ENCODE measurements at places on chromosomes 2 and 18.

DNA sequence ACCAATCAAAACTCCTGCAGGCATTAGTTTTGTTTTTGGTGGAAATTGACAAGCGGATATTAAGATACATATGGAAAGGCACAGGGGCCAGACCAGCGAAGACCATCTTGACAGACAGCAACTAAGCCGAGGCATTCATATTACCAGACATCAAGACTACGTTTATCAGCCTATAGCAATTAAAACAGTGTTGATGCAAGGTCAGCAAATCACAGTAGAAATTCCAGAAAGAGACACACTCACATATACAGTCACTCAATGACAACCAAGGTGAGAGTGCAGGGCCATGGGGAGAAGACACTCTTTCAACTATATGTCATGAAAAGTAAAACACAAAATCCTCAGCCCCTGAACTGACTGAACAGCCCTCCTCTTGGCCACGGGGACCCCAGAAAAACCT lies 164.6 kb downstream of the TPO start:
- no peak for DNase-seq

DNA sequence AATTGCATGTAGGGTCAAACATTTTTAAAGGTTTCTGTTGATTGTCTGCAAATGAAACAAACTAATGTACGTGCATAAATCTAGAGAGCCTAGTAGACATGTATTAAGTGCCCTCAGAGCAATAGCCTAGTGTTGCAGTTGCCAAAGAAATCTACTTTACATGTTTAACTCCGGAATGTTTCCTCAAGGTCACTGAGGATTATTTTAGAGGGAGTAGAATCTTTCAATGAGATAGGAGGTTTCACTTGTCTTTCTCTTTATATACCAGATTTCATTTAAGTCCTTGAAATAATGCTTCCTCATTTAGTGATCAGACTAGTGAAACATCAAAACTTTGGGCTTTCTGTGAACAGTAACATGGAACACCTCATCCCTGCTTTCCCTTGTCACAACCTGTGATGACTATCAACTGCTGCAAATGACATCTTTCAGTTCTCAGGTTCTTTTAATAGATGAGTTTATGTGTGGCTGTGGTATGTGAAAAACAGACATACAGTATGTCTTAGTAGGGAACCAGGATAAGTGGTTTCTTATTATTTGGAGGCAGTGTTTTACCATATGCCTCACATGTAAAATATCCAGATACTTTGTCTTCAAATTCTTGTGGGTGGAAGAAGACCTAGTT lies 5.5 kb downstream of the UBE2E3 start:
- DNase-seq = no peak

GRCh38 chr2:119718501-119719260 lies 39.7 kb downstream of the TMEM177 start:
- no peak for DNase-seq

GRCh38 chr2:231780123-231780908 lies 766 bp downstream of the PDE6D start:
- peak; percentile 43 for DNase-seq

GRCh38 chr2:235291461-235291860 lies 202.4 kb upstream of the AGAP1 start:
- DNase-seq = no peak

DNA sequence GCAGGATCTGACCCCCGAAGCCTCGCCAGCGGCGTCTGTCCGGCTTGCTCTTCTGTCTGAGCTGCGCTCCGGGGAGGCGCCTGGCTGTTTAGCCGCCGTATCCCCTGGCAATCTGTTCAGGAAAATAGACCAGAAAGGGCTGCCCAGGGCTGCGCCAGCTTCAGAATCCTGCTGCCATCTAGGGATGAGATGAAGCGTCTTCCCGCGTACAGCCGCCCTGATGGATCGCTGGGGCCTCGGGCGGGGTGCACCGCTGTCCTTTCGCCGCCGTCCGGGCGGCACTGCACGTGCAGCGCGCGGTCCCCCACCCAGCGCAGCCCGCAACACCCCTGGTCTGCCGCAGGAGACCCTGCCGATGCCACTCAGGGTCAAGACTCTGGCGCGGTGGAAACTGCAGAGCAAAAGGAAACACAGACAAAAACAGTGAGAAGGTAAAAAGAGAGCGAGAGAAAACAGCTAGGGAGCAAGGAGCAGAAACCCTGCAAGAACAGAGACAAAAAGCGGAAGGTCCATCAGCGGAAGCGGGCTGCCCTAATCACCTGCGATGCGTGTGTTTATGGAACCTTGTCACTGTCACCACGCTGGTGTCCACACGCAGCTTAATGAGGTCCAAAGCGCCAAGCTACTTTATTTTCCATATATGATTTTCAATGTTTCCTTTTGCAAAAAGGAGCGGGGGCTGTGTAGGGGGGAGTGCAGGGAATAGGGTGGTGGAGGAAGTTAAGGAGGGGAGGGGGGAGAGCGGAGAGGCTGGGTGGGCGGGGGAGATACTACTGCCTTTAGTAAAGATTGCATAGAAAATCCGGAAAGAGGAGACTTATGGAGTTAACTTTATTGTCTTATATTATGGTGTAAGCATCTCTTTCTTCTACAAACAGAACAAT lies 2113.3 kb upstream of the PIK3C3 start:
- DNase-seq = peak; percentile 92

DNA sequence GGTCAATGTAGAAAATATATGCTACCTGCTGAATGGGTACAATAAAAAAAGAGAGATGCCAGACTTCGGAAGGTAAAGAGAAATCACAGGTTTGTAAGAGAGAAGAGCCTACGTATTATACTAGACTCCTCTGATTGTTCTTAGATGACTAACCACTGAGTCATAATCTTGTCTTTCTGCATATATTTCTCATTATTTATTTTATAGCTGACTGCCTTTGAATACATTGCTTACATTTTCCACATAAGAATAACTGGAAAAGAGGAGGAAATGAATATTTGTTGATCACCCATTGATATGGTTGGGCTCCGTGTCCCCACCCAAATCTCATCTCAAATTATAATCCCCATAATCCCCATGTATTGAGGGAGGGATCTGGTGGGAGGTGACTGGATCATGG lies 90.3 kb upstream of the RAB27B start:
- DNase-seq = peak; percentile 67

GRCh38 chr18:22848615-22849014 lies 84.5 kb upstream of the RBBP8 start:
- DNase-seq = peak; percentile 89

GRCh38 chr2:144830543-144830942 lies 310.6 kb upstream of the ZEB2 start:
- DNase-seq = peak; percentile 12

DNA sequence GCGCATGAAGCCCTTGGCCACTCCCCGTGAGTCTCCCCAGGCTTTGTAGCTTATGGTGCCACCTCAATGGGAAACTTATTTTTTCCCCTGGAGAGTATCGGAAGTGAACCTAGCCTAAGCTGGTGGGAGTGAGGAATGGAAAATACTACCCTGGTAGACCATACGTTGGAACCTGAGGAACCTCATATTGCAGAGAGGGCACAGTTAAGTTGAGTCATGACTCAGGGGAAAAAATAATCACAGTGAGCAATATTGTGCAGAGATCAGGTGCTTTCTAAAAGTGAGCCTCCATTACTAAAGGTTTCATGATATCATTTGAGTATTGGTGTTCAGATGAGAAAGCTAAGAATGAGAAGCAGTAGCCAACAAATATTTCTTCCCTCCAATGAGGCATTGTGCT lies 360.5 kb upstream of the NT5C1B start:
- DNase-seq = peak; percentile 23

- DNase-seq = no peak
Observed at GRCh38 chr2:104746299-104746698, 107.6 kb upstream of the POU3F3 start.

DNA sequence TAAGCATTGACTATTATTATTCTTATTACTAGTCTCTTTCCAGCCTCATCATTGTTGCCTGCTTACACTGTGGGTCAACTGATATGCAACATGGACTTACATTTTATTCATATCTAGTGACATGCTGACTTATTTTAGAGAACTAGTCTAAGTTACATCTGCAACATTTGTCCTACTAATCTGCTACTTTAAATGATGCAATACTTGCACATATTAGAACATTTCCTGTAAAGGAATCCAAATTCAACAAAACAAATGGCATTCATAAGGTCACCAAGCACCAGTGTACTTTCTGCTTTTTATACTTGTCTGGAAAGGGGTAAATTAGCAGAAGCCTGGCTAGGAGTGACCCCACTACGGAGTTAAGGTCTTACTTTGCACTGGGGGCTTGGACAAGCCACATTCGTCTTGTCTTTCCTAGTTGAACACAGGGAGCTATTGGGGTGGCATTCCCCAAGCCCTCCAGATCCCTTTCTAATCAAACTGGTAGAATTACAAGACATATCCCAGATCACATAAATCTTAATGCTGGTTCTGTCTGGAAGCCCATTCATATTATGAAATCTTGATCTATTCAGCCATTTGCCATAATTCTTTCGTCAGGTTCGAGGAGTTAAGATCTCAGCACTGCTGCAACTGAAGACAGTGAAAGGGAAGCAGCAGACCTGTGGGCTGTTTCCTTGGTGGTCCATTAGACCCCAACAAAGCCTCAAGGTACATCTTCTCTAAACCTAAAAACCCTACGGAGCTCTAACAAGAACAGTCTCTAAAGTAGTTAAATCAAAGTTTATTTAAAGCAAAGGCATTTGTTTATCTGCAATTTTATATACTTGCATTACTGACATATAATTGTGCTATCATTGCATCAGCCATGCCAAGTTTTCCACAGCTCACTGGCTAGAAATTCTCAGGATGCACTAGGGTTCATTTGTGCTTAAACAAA lies 49.9 kb upstream of the RTN4 start:
- DNase-seq = peak; percentile 87

DNA sequence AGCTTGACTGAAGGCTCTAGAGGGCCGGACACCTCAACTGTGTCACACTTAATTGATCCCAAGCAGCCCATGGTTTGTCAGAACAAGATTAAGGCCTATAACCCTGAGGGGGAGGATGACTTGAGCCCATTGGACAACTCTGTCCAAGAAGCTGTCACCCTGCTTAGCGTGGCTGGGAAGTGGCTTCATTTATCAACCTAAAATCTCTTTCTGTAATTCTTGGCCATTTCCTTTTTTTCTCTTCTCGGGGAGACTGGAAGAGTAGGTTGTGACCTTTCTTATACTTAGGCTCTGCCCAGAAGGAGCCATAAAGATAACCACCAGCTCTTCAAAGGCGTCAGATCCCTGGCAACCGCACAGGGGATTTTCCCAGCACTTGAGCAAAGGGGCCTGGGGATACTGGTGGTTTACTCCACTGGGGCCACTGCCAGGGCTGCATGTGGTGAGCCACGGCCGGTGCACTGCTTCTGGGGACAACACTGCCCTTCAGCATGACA lies 265.5 kb downstream of the CYRIA start:
- DNase-seq = no peak

DNA sequence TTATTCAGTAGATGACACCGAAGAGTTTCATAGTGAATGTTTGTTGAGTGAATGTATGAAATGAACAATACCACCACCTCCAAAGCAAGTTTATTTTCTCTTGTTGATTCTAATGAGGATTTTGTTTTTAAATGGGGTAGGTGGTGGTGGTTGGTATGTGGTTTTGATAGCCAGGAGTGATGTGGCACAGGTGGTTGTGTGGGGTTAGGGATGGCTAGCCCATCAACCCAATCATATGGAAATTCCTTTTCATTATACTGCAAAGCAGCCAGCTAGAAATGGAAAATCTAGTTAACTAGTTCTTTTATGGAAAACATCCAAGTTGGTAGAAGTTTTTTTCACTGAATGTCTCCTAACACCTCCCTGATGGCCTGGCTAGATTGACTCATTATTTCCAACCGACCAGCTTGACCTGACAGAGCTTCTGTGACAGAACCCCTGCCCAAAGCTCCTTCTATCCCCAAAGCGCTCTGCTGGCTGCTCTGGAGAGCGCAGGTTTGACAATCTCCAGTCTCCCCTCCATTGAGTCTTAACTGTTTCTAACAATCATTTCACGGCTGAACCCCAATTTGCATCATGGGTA lies 376.9 kb downstream of the MTX2 start:
- no peak for DNase-seq

DNA sequence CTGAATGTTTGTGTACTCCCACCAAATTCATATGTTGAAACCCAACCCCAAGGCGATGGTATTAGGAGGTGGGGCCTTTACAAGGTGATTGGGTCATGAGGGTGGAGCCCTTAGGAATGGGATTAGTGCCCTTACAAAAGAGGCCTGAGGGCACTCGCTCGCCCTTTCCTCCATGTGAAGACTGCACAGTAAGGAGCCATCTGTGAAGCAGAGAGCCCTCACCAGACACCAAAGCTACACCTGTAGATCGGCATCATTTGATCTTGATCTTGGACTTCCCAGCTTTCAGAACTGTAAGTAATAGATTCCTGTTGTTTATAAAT lies 62.9 kb upstream of the FZD7 start:
- no peak for DNase-seq

GRCh38 chr2:152098496-152099366 lies at the start of gene CACNB4:
Gene CACNB4, minus strand, starts transcription at chr2:152099044.
- no peak for DNase-seq

GRCh38 chr2:86021396-86022378 lies 84.0 kb downstream of the POLR1A start:
- DNase-seq = no peak

DNA sequence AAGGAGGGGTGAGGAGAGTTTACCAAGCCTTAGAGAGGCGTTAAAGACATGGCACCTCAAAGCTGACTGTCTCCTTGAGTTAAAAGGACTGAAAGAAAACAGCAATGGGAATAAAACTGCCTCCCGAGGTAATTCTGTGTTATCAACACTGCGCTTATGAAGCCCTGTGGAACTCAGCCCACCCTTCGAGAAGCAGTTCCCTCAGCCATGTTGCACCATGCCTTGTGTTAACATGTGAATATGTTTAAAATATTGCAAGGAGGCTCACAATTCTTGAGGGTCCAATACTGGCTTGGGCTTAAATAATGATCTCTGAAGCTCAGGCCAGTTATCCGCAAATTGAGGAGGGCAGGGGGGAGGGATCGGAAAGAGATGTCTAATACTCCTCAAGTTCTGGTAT lies 14.7 kb downstream of the KLF7 start:
- DNase-seq = no peak

DNA sequence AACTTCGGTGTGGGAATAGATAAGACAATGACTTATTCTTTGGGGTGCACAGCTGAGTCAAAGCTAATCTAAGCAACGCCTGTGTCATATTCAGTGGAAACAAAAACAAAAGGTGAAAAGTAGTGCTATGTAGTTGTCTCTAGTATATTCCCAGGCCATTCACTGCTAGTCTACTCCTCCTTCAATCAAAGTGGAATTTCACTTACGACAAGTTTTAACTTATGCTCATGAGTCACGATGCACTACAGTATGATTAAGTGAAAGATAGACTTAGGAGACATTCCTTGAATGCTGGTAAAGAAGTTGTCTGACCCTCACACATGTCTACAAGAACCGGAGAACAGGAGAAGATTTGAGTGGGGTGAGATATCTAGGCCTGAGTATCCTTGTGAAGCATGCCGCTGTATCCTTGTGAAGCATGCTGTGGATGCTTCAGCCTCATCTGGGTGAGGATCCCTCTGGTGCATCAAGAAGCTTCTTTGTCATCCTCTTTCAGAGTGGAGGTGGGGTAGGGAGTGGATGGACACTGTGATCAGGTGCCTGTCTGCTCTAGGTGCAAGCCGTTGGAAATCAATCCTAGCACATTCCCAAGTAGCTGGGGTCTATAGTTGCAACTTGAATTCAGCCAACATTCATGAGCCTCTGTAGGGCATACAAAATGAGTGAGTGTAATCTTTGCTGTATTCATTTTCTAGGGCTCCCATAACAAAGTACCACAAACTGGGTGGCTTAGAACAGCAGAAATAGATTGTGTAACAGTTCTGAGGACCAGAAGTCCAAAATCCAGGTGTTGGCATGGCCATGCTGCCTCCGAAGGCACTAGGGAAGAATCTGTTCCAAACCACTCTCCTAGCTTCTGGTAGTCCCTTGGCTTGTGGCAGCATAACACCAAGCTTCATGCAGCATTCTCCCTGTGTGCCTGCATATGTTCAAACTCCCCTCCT lies 173.5 kb upstream of the FN1 start:
- DNase-seq = peak; percentile 96
